Testis (tissue), 5 donors: ENCODE measurements at places on chromosomes 2 and 18.

GRCh38 chr2:11179899-11180298 is 24.6 kb downstream of the SLC66A3 start:
- H3K4me3 ChIP-seq = no peak overlapping the region
- no peaks in the 10 kb centered on the region for H3K4me1 ChIP-seq
- no peak for DNase-seq
- no peaks in the 10 kb centered on the region for H3K36me3 ChIP-seq

DNA sequence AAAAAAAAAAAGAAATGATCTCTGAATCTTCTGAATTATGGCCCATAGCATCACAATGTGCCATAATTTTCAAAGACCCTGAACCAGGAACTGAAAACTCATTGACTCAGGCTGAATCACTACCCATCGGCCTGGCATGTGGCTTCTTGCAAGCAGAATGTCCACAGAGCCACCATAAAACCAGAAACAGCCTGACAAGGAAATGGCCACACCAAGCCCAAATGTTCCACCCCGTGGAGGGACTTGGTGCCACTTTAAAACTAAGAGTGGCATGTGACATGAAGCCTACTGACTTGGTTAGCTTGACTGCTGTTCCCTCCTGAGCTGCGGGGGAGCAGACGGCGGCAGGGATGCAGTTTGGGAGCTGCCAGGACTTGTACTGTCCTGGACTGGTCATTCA is 71.2 kb upstream of the RBM44 start:
- peaks cover 3% of the 10 kb centered on the region for H3K4me1 ChIP-seq
- no peak overlapping the region for H3K4me3 ChIP-seq
- no peak overlapping the region for H3K27ac ChIP-seq
- H3K27me3 ChIP-seq = no peaks in the 10 kb centered on the region

DNA sequence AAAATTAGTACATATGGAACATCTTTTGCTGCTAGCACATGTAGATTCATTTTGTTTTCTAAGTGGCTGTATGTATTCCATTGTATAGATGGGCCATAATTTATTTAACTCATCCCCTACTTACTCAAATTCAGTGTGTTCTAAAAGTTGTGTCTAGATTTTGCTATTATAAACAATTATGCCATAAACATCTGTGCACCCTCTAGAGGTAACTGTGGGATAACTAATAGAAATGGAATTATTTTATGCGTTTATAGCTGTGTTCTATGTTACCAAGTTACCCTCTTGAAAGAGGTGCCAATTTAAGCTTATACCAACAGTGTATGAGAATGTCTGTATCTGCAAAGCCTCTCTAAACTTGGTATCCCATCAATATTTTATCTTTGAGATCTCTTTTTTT is 100.4 kb downstream of the MMADHC start:
- H3K27ac ChIP-seq = no peak overlapping the region
- no peak for DNase-seq
- H3K36me3 ChIP-seq = no peaks in the 10 kb centered on the region
- no peaks in the 10 kb centered on the region for H3K4me1 ChIP-seq
- no peaks in the 10 kb centered on the region for H3K27me3 ChIP-seq

- H3K4me1 ChIP-seq = no peaks in the 10 kb centered on the region
- H3K27me3 ChIP-seq = no peaks in the 10 kb centered on the region
- no peak overlapping the region for H3K27ac ChIP-seq
- H3K36me3 ChIP-seq = no peaks in the 10 kb centered on the region
- DNase-seq = peak; percentile 28
Observed at GRCh38 chr18:22683196-22683676, 249.9 kb upstream of the RBBP8 start.

DNA sequence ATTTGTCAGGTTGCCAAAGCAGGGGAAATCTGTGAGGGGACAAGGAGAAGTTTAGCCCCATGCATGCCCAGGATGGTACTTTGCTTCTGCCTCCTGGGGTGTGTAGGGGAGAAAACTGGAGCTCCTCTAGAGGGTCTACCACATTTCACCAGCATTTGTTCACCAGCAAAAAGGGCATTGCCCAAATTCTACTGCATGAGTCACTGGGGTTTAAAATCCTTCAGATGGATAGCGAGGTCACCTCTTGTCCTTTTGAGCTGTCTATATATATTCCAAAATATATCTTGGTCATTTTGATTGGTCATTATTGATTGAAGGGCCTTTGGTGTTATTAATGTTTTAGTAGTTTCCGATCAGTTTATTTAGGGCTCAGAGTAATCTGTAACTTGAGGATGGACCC is 18.7 kb downstream of the FHOD3 start:
- no peaks in the 10 kb centered on the region for H3K36me3 ChIP-seq
- no peaks in the 10 kb centered on the region for H3K27me3 ChIP-seq
- no peak overlapping the region for H3K27ac ChIP-seq
- no peaks in the 10 kb centered on the region for H3K4me1 ChIP-seq
- no peak for DNase-seq
- no peak overlapping the region for H3K4me3 ChIP-seq

DNA sequence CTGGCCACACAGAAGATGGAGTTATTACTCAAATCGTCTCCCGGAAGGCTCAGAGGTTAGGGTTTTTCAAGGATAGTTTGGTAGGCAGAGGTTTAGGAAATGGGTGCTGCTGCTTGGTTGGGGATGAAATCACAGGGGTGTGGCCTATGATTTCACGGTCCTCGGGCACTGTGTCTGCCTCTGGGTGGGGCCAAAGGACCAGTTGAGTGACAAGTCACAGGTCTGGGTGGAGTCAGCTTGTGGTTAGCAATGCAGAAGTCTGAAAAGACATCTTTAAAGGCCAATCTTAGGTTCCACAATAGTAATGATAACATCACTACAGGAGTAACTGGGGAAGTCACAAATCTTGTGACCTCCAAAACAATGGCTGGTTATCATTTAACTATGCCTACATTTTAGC is 387.8 kb downstream of the ZNF521 start:
- no peaks in the 10 kb centered on the region for H3K27me3 ChIP-seq
- H3K27ac ChIP-seq = no peak overlapping the region
- no peaks in the 10 kb centered on the region for H3K4me1 ChIP-seq
- DNase-seq = no peak
- no peak overlapping the region for H3K4me3 ChIP-seq

- H3K4me1 ChIP-seq = peaks cover 9% of the 10 kb centered on the region
- no peak overlapping the region for H3K27ac ChIP-seq
- H3K36me3 ChIP-seq = no peaks in the 10 kb centered on the region
- H3K4me3 ChIP-seq = no peak overlapping the region
- no peaks in the 10 kb centered on the region for H3K27me3 ChIP-seq
Observed at GRCh38 chr2:156473445-156473844, 37.3 kb downstream of the GPD2 start.

- H3K27me3 ChIP-seq = no peaks in the 10 kb centered on the region
- no peaks in the 10 kb centered on the region for H3K36me3 ChIP-seq
- peaks cover 43% of the 10 kb centered on the region for H3K4me1 ChIP-seq
- H3K4me3 ChIP-seq = no peak overlapping the region
Observed at GRCh38 chr18:55405893-55406406, 182.0 kb downstream of the TCF4 start.
